ENCODE measurements at places on chromosomes 12 and 14.

DNA sequence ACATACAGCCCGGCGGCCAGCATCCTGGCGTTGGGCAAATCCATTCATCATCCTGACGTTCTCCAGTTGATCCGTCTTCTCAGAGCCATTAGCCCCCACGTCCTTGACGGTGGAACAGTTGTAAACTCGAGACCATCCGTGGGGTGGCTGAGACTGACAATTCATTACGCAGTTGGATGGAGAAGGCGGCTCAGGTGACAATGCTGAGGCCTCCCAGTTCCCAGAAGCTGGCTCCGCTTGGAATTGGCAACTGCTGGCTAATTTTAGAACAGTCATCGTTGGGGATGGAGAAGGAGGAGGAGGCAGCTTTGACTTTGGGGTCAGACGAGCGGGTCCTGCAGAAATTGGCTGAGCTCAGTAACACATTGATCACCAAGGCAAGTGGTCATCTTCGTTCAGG lies 186.5 kb downstream of the PHETA1 start:
- DNase-seq, result no peak

GRCh38 chr14:97395068-97395467 lies 597.9 kb downstream of the VRK1 start:
- DNase-seq, result no peak

- DNase-seq, result no peak
These were observed 41.3 kb downstream of the NTF3 start for GRCh38 chr12:5473076-5473782.

GRCh38 chr12:42474391-42474790 lies 115.2 kb downstream of the PRICKLE1 start:
- peak; percentile 52 for DNase-seq

- DNase-seq, result no peak
These were observed 1.6 kb upstream of the RTL1 start for GRCh38 chr14:100905166-100905565.

DNA sequence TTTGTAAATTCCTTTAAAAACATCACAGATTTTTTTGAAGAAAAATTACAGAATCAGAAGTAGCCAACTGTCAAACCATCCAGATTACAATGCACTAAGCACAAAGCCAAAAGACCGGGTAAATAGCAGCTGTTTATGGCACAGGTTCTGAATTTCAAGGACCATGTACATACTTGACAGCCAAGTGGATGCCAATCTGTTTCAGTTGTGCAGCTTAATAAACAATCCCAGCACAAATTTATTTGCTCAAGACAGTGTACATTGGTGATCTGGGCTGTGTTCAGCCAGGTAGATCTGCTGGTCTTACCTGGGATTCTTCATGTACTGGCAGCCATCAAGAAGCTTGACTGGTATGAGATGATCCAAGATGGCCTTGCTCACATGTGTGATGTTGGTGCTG lies 229.8 kb upstream of the FLRT2 start:
- DNase-seq, result no peak

- peak; percentile 95 for DNase-seq
These were observed 1.9 kb downstream of the ARHGEF40 start for GRCh38 chr14:21072031-21072473.

DNA sequence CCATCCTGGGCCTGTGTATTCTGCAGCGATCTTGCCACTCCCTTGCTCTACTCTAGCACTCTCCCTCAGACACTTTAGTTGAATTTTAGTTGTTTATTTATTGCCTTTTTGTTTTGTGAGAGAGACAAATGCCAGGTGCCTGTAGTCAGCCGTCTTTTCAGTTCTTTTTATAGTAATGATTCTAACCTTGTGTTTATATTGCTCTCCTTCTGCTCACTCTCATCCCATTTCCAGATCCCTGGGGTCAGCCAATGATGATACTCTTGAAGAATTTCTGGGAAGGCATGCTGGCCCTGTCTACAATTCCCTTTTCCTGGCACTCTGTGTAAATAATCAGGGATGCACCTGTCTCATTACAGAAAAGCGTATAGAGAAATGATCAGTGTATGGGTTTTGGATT lies 334.1 kb upstream of the MIS18BP1 start:
- DNase-seq, result no peak

DNA sequence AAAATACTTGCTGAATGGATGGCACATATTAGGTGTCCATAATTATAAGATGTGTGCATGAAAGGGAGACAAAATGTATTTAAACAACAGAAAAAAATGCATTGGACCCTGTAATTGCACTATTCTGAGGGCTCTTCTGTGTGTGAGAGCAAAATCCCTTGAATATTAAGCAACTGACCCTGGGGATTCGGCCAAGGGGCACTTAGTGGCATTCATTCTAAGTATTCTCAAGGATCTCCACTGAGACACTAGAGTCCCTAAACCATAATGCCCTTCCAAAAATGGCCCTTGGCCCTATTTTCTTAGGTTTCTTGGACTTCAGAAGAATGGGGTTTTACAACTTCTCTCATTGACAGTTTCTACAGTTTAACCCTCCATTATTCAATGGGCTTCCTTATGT lies 388.6 kb downstream of the GLT1D1 start:
- no peak for DNase-seq

- peak; percentile 51 for DNase-seq
These were observed 186.4 kb upstream of the PRMT8 start for GRCh38 chr12:3304436-3305165.

DNA sequence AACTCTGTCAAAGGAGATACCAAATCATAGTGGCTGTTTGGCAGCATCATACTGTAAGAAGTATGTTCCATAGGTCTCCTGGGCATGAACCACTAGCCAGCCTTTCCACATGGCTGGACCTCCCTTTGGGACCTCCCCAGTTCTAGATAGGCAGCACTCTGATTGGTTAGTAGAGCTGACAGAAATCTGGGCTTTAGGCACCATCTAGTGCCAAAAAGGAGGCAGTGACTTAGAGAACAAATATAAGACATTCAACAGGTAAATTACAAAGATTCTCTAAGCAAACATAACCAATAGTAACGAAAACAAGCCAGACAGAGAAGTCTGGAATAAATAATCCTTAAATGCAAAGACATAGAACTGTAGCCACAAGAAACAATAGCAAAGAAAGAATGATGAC lies 148.0 kb upstream of the PDE3A start:
- peak; percentile 67 for DNase-seq

DNA sequence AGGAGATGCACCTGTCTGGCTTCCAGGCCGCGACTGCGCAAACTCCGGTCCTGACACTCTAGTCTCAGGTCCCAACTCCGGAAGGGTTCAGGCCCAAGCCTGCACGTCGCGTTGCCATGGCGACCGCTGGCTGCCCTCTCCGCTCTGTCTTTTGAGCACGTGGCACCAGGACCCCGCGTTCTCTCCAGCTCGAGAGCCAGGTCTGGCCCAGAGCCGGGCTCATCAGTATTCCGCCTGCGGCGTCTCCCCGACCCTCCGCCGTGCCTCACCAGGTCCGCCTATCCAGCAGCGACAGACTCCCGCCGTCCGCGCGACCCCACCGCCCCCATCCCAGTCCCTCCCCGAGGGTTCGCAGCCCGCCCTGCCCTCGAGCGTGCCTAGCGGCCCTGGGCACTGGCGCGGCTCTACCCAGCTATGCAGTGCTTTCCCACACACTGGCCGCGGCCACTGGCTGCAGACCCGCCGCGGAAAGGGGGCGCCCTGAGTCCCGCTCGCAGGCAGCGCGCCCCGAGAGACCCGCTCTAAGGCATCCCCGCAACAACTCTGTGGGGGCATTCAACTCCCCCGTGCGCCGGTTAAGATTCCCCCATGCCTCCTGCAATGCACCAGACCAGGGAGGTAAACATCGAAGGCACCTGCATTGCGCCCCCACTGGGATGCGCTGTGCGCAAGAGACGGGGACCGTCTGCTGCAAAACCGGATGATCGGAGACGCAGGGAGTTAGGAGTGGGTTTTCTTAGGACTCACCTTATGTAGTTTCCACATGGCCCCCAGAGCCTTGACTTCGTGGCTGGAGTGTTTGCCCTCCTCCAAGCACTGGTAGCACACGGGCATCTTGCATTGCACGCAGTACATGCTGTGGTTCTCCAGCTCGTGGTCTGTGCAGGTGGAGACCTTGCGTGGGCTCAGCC lies 1.3 kb downstream of the TRIM9 start:
- DNase-seq, result no peak

- no peak for DNase-seq
These were observed 7.7 kb downstream of the GNPTAB start for GRCh38 chr12:101823039-101823438.

DNA sequence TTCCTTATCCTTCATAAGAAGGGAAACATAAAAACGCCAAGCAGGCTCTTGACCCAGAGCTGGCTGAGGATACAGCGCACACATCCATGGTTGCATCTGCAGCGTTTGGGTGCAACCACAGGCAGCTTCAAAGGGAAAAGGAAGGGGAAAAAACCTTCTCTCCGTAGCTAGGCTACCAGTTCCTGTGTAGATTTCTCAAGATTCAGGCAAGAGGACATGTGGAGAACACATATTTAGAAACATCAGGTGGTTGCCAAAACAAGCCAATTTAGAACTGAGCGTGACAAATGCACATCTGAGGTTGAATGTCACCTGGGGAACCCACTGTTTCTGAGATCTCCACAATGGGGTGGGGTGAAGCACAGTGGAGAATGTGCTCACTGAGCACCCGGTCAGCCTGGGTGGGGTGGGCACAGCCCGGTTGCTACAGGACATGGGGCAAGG lies 78.3 kb upstream of the BDKRB2 start:
- no peak for DNase-seq

DNA sequence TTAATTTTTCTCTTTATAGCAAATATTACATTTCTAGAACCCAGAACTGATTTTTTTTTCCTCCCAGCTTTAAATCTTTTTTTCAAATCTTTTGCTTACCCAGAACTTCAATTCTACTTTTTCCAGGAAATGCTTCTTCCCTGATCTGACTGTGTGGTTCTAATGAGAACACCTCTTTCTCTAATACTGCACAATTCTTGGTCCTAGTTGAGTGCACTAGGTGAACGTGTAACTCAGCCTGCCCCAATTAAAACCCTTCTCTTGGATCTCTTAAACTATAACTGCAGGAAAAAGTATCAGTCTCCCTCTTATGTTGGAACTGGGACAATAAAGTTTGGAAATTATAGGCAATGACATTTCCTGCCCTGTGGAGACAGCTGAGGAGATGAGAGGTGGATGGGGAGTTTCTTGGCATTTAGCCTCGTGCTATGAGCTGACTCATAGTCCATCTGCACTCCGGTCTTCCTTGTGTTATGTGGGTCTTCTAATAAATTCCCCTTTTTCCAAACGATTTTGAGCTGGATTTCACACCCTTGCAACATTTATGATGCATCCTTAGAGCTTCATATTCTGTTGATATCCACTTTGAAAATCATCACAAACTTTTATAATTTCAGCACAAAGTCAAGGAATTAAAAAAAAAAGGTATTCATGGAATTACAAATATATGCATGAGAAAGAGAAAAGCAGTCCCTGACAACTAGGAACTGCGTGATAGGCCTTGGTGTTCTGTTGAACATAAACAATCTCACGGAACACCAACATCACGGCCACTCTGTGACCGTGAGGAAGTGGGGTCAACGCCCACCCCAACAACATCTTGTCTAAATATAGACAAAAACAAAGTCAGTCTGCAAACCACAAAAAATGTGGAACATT lies 52.4 kb downstream of the BRMS1L start:
- peak; percentile 89 for DNase-seq

- DNase-seq, result no peak
These were observed 1551.5 kb upstream of the SEL1L start for GRCh38 chr14:83085136-83085535.

- DNase-seq, result no peak
These were observed 43.7 kb downstream of the TESPA1 start for GRCh38 chr12:54940727-54941315.

DNA sequence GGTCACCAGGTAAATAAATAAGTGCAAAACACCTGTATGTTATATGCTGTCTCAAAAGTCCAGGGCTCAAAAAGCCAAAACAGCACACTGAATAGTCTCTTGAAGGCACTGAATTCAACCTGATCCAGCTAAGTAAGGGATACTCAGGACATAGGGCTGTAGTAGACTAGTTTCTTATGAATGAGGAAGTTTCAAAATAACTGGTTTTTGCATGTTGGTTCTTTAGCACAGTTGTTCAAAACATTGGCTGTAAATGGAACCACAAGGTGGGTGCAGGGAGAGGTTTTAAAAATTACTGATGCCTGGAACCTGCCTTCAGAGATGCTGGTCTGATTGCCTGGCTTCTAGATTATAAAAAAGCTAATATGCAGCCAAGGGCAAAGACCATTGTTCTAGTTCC lies 34.1 kb downstream of the NDUFA12 start:
- DNase-seq, result no peak

DNA sequence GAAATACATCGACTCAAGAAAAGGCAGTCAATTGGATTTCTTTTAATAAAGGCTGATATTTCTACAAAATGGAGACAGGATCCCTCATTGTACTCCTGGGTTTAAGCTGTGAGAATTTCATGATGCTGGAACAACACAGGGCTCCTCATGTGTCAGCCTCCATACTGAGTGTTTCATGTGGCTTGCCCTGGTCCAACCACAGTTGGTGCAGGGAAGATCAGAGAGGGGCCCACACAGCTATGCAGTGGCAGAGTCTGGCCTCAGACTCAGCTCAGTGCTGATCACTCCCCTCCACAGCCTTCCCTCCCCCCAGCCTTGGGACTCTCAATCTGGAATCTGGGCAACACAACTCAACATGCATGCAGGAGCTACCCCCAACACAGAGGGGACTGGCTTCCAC lies 122.5 kb upstream of the OVCH1 start:
- no peak for DNase-seq

- no peak for DNase-seq
These were observed 442.2 kb downstream of the APAF1 start for GRCh38 chr12:99087278-99087677.

- DNase-seq, result no peak
These were observed 60.1 kb upstream of the DICER1 start for GRCh38 chr14:95217391-95217900.

- DNase-seq, result peak; percentile 84
These were observed 5.0 kb downstream of the CELA1 start for GRCh38 chr12:51341251-51342007.

DNA sequence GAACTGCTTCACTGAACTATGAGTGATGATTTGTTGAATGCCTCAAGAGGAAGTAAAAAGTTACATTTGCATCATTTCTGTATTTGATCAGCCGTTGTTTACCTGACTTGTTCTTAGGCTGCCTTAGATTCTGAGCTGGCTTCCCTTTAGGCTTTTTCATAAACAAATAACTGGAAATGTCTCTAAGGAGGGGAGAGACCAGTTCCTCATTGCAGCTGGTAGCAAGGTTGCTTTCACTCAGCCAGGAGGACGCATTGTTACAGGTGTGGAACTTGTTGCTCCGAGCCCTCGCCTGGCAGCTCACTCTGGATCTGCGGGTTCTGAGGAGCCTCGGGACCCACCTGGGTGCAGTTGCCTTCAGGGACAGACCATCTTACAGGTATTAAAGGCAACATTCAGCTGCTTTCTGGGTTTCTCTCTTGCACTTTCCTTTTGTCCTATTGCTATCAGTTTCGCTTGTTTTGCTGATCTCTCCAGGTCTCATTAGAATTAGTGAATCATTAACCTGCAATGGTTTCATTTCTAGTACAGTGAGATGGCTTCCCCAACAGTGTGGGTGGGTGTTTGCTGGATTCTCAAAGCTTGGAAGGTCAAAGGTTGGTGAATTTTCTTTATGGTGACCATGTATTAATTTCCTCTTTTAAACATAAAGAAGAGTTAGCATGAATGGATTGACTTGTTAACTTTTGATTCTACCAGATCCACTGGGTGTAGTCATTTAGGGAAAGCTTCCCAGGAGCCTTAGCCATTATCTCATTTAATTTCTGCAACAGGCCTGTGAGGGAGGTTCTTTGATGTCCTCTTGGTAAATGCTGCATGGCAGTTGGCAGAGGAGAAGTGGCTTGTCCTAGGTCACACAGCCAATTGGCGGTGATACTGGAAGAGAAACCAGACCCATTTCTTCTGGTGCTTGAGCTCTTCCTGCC lies at the start of gene PLEKHG7:
PLEKHG7 (plus strand) TSS at position 236 of the 926 bp plus-strand sequence. CDS start 3,643 bp downstream, outside the sequence.
- DNase-seq, result no peak

Measured in fibroblast of the aortic adventitia (primary cell).